Adrenal gland (tissue), 19 donors: ENCODE measurements at places on chromosomes 2 and 18. TPM values are rescaled to one million over a fixed set of nuclear protein-coding genes. Genes with fewer than 3 reads are reported as not detected.
A peak's percentile ranks its signal among the peaks of the same experiment; 100 is the strongest.

MDH1B gene
- total RNA-seq: 1.8 TPM

IL36B gene
- not detected for total RNA-seq

GRCh38 chr2:113896791-113897190, 6.9 kb downstream of the ACTR3 start:
- no peak overlapping the region for H3K4me3 ChIP-seq
- DNase-seq: no peak
- peak overlapping the region; percentile 18 for H3K27ac ChIP-seq
- peaks cover 62% of the 10 kb centered on the region for H3K4me1 ChIP-seq

DNA sequence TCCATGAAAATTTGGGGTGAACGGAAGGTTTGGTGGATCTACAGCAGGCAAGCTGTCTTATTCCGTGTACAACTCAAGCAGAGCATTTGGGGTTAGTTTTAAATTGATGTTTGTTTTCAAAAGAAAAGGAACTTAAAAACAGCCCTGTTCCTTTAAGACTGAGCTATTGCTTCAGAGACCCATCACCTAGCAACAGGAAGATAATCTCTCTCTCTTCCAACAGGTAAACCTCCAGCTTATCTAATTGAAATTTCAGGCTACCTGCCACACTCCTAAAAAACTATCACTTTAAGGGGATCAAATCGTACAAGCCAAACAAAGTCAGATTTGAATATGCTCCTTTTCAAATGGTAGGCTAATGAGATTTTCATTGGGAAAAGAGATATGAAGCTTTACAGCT, 101.8 kb downstream of the RNF152 start:
- H3K27me3 ChIP-seq: no peaks in the 10 kb centered on the region
- no peak for DNase-seq
- no peak overlapping the region for H3K4me3 ChIP-seq

DNA sequence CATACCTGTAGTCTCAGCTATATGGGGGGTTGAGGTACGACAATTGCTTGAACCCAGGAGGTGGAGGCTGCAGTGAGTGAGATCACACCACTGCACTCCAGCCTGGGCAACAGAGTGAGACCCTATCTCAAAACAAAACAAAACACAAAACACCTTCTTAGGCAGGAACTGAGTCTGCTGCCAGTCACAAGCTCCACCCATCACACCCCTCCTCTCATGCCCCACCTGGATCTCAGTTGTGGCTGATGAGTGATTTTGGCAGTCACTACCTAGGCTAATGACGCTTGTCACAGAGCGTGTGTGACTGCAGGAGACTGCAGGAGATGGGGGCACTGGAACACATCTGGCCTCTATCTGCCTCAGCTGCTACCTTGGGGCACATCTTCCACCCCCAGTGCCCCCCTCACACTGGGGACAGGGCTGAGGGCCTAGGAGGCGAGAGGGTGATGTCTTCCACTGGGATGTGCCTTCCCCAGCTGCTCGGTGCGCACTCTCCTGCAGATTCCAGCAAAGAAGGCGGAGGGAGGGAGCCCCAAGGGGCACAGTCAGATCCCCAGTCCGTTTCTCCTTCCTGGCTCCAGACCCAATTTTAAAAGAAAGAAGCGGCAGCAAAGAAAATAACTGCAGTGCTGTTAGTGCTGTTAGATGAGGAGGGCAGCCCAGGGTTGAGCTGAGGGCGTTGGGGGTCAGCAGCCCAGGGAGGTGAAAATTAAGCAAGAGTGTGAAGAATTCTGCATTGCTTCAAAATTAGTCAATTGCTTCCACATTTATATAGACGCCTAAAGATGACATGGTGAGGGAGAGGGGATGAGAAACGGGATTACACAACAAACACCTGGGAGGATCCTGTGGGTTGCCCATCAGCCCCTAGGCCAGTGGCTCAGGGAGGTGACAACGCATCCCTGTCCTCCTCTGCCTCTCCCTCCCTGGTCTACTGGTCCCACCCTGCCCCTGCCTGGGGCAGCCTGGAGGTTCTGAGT, 143.6 kb upstream of the HAAO start:
- DNase-seq: no peak
- no peaks in the 10 kb centered on the region for H3K4me1 ChIP-seq
- H3K36me3 ChIP-seq: no peaks in the 10 kb centered on the region
- H3K27ac ChIP-seq: no peak overlapping the region
- H3K4me3 ChIP-seq: no peak overlapping the region

- no peak overlapping the region for H3K4me3 ChIP-seq
- no peaks in the 10 kb centered on the region for H3K4me1 ChIP-seq
- H3K27me3 ChIP-seq: no peaks in the 10 kb centered on the region
- no peak for DNase-seq
- no peaks in the 10 kb centered on the region for H3K36me3 ChIP-seq
Observed at GRCh38 chr2:62099523-62100175, 96.3 kb upstream of the B3GNT2 start.

DNA sequence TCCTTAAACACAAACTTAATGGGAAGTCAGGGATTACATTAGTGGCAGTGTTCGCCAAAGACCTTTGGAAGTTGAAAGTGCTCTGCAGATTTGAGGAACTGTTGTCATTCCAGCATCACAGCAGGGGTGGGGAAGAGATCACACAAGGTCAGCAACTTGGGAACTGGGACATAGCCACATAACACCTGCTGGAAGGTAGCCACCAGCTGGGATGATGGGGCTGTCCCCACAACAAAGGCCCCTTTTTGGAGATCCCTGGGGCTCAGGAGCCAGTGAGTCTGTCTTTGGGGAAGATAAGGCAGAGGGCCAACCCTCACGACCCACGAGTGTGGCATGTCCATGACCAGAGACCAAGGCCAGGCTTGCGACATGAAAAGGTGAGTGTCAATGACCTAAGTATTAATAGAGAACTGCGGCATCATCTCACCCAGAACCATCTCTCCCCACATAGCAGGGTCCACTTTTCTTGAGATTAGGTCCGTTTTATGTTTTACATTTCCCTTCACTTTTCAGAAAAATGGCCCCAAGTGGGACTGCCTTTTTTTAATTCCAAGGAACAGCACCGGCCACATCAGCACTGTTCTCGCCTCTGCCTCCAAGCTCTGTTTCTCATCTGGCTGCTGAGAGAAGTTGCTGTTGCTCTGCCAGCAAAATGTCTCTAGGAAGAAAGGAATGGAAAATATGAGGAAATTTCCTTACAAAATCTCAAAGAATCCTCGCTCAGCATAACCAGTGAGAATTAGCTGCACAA, 106.9 kb downstream of the GFPT1 start:
- no peaks in the 10 kb centered on the region for H3K27me3 ChIP-seq
- H3K27ac ChIP-seq: no peak overlapping the region
- no peaks in the 10 kb centered on the region for H3K36me3 ChIP-seq

DNA sequence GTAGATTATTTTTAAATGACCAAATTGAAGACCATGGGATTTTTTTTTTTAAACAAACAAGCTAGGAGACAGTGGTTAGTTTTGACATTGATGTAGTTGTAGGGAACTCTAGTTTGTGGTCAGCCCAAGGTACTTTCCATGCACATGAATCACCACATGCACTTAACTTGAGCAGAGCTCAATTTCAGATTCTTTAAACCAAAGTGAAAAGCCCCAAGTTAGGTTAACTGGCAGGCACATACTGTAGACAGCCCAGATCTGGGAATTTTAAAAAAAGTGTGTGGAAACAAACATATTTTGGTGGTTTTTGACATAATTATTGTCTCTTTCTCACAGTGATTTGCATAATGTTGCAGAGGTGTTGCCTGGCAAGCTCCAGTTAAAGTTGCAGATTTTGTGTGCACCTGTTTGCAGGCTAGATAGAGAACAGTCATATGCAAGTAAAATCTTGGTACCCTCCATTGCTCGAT, 88.4 kb downstream of the BCL2L11 start:
- no peak overlapping the region for H3K4me3 ChIP-seq
- no peaks in the 10 kb centered on the region for H3K36me3 ChIP-seq
- H3K27me3 ChIP-seq: no peaks in the 10 kb centered on the region
- no peak for DNase-seq

DNA sequence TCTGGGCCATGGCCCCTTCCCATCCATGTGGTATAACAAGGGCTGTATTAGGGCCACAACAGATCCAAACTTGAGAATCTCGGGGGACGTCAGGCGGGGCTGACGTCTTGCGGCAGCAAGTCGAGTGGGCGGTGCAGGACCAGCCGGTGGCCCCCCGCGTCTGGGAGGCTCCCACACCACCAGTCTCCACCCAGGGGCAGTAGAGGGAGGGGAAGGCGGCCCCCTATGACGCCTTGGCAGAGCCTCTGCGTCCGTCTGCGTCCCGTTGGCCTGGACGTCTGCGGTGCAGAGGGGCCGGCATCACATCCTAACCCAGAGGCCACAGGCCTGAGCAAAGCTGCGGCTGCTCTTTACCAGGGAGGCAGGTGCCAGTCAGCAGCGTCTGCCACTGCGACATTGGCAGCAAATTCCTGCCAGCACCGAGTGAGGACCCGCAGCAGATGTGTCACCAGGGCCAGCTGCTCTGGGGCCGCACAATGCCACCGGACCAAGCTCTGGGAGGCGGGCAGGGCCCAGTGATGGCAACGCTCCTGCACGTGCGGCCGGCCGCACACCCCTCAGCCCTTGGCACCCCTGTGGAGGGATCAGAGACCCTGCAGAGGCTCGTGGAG, 73.8 kb downstream of the KCNG2 start:
- H3K4me1 ChIP-seq: no peaks in the 10 kb centered on the region
- H3K36me3 ChIP-seq: no peaks in the 10 kb centered on the region
- no peak overlapping the region for H3K4me3 ChIP-seq
- DNase-seq: no peak

GRCh38 chr2:232898592-232899543, 28.8 kb downstream of the SNORC start:
- H3K4me3 ChIP-seq: no peak overlapping the region
- DNase-seq: peak; percentile 38
- no peaks in the 10 kb centered on the region for H3K27me3 ChIP-seq
- H3K27ac ChIP-seq: peak overlapping the region; percentile 10
- H3K36me3 ChIP-seq: no peaks in the 10 kb centered on the region

DNA sequence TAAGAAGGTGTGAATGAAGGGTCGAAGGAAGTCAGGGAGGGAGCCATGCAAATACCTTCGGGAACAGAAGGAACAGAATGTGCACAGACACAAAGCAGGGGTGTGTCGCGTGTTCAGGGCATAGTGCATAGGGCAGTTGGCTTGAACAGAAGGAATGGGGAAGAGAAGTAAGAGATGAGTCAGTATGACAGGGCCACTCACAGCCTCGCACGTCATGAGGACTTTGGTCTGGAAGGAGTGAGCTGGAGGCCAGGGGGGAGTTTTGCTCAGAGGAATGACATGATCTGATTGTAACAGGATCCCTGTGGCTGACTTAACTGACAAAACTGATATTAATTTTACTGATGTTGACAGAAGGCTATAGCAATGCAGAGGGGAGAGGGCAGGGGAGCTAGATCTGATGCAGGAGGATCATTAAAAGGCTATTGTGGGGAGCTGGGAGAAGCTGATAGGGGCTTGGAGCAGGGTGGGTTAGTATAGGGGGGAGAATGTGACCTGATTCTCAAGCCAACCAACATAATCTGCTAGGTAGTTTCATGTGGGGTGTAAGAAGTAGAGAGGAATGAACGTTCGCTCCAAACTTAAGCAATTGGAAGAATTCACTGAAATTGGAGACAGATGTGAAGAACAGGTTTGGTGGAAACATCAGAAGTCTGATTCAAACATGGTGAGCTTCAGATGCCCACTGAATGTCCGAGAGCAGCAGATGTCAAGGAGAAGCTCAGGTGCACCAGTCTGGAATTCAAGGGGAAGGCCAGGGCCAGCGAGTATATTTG, 60.4 kb upstream of the COPS8 start:
- no peak overlapping the region for H3K4me3 ChIP-seq
- no peak overlapping the region for H3K27ac ChIP-seq
- no peaks in the 10 kb centered on the region for H3K36me3 ChIP-seq
- no peak for DNase-seq
- H3K4me1 ChIP-seq: no peaks in the 10 kb centered on the region

DNA sequence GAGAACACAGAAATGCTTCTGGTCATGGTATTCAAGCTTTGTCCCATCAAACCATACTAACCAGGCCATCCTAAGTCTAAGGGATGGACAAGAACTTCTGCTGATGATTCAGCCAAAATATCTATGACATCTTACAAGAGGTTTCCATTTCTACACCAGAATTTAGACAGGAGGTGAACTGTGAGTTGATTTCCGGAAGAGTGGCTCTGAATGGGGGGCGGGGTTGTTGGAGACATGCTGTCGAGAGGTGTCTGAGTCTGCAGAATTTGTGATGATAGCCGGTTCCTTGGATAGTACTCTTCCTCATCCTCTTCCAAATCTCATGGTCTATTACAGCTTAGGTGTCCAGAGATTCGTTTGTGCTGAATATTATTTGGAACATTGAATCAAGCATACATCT, 408.7 kb upstream of the TCF4 start:
- no peak overlapping the region for H3K4me3 ChIP-seq
- H3K27me3 ChIP-seq: no peaks in the 10 kb centered on the region
- no peak for DNase-seq
- H3K27ac ChIP-seq: no peak overlapping the region
- no peaks in the 10 kb centered on the region for H3K36me3 ChIP-seq

DNA sequence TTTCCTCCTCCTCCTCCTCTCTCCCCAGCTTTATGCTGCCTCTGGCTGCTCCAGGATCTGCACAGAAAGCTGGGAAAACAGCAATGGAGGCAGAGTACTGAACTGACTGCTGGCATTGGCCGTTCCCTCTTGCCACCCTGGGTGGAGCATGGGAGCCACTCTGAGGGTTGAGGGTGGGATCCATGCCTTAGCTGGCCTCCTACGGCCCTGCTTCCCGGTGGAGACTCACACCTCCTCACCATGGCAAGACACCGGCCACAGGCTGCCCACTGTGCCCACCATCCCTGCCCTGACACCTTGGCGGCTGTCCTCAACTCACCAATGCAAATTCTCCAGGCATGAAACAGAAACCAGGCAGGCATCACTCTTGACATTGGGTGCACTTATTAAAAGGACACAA, 832.3 kb upstream of the ID2 start:
- H3K36me3 ChIP-seq: no peaks in the 10 kb centered on the region
- H3K4me1 ChIP-seq: peaks cover 7% of the 10 kb centered on the region
- no peak for DNase-seq
- H3K27ac ChIP-seq: no peak overlapping the region
- H3K4me3 ChIP-seq: no peak overlapping the region

DNA sequence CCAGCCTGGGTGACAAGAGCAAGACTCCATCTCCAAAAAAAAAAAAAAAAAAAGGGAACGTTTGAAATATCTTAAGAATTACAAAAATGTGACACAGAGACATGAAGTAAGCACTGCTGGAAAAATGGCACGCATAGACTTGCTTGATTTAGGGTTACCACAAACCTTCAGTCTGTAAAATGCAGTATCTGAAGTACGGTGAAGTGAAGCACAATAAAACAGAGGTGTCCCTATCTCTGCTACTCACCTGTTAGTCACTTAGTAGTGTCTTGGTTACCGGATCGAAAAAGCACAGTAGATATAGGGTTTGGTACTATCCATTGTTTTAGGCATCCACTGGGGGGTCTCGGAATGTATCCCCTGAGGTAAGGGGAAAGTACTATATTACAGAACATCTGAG, 11.6 kb upstream of the GREB1L start:
- H3K27me3 ChIP-seq: no peaks in the 10 kb centered on the region
- H3K36me3 ChIP-seq: no peaks in the 10 kb centered on the region
- no peak overlapping the region for H3K4me3 ChIP-seq

DNA sequence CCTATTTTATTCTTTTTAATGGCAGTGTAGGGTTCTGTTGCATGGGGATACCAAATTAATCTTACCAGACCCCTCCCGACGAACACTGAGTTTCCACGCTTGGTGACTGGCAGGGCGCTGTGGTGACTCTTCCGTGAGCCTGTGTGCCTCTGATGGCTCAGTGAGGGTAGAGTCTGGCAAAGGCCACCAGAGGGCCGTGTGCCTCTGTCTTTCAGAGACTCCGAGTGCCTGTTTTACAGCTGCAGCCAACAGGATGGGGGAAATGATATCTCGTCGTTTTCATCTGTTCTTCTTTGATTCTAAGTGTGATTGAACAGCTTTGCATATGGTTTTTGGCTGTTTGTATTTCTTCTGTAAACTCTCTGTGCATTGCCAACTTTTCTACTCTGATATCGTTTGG, 99.8 kb downstream of the ZNF236 start:
- no peaks in the 10 kb centered on the region for H3K27me3 ChIP-seq
- no peaks in the 10 kb centered on the region for H3K4me1 ChIP-seq
- peaks cover 44% of the 10 kb centered on the region for H3K36me3 ChIP-seq
- peak; percentile 41 for DNase-seq
